SK-MEL-5 (cell line): ENCODE measurements at places on chromosomes 1 and 21.
A peak's percentile ranks its signal among the peaks of the same experiment; 100 is the strongest.

GRCh38 chr1:114094363-114094634 lies 59.4 kb downstream of the SYT6 start:
- no peak for DNase-seq

- no peak for DNase-seq
These were observed 124.6 kb upstream of the RUNX3 start for GRCh38 chr1:25054526-25055323.

DNA sequence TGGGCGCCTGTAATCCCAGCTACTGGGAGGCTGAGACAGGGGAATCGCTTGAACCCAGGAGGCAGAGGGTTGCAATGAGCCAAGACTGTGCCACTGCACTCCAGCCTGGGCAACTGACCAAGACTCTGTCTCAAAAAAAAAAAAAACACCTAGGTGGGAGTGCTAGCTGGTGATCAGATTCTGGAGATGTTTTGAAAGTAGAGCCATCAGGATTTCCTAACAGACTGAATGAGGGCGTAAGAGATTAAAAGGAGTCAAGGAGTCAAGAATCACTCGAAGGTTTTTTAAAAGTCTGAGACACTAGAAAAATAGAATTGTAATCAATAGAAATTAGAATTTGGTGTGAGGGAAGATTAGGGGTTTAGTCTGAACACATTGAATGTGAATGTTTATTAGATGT lies 73.8 kb downstream of the HSF2BP start:
- DNase-seq, result no peak

- no peak for DNase-seq
These were observed 64.4 kb upstream of the TLR5 start for GRCh38 chr1:223207293-223208066.

- no peak for DNase-seq
These were observed 39.7 kb downstream of the KCNJ6 start for GRCh38 chr21:37876561-37876960.

GRCh38 chr1:35553851-35554250 lies 3.4 kb downstream of the KIAA0319L start:
- DNase-seq, result no peak

GRCh38 chr1:108053270-108054013 lies 88.5 kb upstream of the VAV3 start:
- DNase-seq, result no peak

DNA sequence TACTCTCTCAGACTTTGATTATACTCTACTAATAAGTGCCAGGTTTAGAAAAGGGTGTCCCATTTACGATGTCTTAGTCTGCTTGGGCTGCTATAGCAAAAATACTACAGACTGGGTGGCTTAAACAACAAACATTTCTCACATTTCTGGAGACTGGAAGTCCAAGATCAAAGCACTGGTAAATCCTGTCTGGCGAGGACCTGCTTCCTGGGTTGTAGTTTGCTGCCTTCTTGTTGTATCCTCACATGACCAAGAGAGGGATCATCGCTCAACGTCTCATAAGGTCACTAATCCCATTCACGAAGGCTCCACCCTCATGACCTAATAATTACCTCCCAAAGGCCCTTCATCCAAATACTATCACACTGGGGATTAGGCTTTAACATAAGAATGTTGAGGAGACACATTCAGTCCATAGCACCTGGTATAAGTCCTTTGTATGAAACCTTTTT lies 12.0 kb downstream of the PRDX6 start:
- peak; percentile 53 for DNase-seq

- peak; percentile 32 for DNase-seq
These were observed 42.6 kb downstream of the EYA3 start for GRCh38 chr1:28045777-28046176.

DNA sequence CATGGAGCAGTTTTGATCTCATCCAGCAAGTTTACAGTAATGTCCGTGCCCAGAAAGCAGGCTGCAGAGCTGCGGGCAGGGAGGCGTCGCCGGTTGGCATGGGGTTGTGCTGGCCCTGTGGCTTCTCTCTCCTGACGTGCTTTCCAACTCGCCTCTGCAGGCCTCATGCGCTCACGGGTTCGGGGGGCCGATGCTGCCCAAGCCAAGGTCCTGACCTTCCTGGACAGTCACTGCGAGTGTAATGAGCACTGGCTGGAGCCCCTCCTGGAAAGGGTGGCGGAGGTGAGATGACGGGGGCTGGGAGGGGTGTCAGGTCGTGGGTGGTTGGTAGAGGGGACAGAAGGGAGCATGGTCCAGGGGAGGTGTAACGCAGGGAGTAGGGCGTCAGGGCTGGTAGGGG lies 176.1 kb downstream of the GALNT2 start:
- no peak for DNase-seq

GRCh38 chr1:86515597-86515996 lies 31.3 kb upstream of the CLCA4 start:
- DNase-seq, result peak; percentile 70

GRCh38 chr1:229479660-229480399 lies 28.3 kb downstream of the NUP133 start:
- no peak for DNase-seq

DNA sequence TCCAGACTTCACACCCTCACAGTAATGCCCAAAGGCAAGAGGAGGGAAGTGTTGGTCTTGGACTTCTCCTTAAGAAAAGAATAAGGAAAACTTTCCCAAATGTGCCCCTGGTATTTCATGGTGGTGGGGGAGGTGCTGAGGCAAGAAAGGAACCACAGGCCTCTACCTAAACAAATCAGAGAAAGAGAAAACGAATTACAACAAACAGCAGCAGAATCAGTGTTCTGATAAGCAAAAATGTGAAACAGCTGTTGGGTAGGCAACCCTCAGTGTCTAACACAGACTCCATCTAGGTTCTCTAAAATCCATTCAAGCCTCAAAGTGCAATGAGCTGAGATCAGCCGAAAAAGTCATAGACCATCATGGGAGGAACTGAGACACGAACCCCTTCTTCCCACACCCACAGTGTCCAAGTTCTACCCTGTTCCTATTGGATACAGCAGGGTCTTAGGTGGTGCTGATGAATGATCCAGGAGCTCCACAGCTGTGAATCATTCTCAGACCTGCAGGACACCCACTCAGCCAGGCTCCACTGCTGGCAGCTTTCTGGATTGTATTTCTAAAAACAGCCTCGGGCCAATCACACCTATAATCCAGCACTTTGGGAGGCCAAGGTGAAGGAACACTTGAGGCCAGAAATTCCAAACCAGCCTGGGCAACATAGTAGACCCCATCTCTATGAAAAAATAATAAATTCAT lies 149.1 kb downstream of the PLPP3 start:
- DNase-seq, result no peak

- DNase-seq, result no peak
These were observed 92.8 kb upstream of the CACNA1E start for GRCh38 chr1:181390410-181391077.

GRCh38 chr1:34266127-34266951 lies 89.6 kb downstream of the C1orf94 start:
- no peak for DNase-seq
